NCI-H1694 treated with DMSO at 0.1 percent for 48 hours (cell line): ENCODE measurements at places on chromosomes 1 and 21.

DNA sequence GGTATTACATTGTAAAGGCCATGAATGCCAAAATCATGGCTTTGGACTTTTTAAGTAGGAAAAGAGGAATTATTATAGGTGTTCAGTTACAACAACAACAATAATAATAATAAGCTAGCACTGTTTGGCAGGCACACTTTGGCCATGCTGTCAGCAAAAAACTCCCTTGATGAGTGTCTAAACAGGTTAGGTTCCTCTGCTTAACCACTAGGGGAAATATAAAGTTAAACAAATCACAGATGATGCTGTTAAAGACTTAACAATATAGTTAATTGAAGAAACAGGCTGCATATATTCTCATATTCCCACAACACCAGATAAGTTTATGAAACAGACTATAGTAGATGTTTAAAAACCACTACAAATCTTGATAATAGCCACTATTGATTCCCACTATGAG, 46.4 kb downstream of the RGS21 start:
- no peak for DNase-seq

DNA sequence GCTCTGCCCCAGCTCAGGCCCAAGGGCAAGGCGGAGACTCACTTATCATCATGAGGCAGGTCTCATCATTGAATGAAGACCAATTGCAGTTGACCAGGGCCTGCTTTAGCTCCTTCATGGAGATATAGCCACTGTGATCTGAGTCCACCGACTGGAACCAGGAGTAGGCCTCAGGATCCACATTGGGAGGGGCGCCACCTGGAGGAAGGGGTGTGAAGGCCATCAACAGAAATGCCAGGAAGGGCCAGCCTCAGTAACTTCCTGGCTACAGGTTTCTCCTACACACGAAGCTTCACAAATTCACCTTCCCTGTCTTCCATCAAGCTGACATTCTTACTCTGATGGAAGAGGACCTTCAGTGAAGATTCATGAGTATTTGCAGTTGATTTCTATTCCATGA, 11.6 kb downstream of the PEF1 start:
- no peak for DNase-seq

GRCh38 chr1:25766721-25767436, 33.1 kb upstream of the SELENON start:
- peak; percentile 50 for DNase-seq

GRCh38 chr1:73040811-73041210, 758.5 kb upstream of the NEGR1 start:
- DNase-seq, result no peak

DNA sequence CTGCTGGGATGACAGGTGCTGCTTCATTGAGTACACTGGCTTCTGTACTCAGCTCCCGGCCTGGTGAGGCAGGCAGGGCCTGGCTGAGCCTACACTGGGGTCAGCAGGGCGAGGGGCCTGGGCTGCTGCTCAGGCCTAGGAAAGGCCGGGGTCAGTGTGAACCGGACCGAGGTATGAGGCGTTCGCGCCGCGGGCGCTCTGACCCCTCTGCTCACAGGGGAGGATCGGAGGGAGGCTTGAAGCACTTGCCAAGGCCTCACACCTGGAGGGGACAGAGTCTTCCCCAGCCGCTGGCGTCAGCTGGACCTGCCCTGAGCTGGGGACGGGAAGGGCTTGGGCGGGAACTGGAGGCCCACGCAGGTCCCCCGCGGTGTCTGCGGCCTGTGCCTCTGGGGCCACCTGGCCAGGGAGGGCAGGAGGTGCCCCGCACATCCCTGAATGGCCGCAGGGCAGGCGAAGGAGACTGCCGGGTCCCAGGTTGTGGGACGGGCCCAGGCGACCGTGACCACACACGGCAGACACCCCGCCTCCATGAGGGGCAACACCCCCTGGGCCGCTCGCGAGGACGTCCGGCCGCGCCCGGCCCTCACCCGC, 466 bp downstream of the PEX10 start:
- DNase-seq, result no peak
